ENCODE measurements at places on chromosomes 4 and X.

GRCh38 chr4:6446538-6447451, 25.6 kb downstream of the PPP2R2C start:
- DNase-seq, result no peak

GRCh38 chr4:83569429-83569828, 33.5 kb downstream of the GPAT3 start:
- no peak for DNase-seq

- no peak for DNase-seq
Observed at GRCh38 chrX:112868586-112868985, 28.0 kb upstream of the AMOT start.

DNA sequence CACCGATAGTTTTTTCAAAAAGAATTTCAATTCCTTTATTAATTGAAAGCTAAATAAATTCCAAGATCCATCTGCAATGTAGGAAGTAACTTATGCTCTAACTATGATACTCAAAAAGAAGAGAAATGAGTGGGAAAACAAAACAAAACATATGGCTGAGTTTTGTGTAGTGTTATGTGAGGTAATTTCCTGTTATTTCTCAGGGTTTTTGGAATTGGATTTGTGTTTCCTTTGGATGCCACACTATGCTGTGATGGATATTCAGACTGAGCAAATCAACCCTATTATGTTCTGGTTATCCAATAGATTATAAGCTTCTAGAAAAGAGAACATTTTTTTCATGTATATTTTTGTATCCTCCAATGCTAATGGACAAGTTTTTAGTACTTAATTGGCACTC, 73.4 kb upstream of the RAPGEF2 start:
- DNase-seq, result no peak

DNA sequence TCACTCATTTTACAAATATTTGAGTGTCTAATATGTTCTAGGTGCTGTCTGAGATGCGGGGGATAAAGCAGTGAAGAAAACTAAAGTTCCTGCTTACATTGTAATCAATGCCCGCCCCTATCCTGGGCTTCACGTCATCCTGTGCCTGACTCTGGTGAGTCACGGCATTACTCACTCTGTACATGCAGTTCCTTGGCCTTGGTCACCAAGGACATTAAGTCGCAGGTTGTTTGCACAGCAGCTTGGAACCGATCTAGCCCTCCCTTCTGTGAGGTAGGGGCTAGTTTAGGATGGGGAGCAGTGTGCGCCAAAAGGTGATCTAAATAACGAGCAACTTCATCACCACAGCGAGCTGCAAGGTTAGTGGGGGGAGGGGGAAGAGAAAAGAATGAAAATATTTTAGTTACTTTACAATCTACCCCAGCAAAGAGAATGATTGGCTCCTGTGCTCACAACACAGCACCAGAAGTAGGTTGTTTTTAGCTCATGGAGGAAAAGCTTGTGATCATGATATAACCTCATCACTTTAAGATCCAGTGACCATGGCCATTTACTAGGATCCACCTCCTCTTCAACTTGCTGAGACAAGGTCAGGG, 48.0 kb upstream of the HDAC8 start:
- DNase-seq, result peak; percentile 44

GRCh38 chr4:77269505-77269904, 112.5 kb downstream of the CCNG2 start:
- DNase-seq, result peak; percentile 1

- DNase-seq, result no peak
Observed at GRCh38 chrX:108299704-108300103, 138.5 kb downstream of the COL4A6 start.

- DNase-seq, result peak; percentile 7
Observed at GRCh38 chr4:136637071-136637777, 895.1 kb downstream of the PCDH18 start.

GRCh38 chrX:120426599-120426998, 42.5 kb downstream of the LAMP2 start:
- no peak for DNase-seq

DNA sequence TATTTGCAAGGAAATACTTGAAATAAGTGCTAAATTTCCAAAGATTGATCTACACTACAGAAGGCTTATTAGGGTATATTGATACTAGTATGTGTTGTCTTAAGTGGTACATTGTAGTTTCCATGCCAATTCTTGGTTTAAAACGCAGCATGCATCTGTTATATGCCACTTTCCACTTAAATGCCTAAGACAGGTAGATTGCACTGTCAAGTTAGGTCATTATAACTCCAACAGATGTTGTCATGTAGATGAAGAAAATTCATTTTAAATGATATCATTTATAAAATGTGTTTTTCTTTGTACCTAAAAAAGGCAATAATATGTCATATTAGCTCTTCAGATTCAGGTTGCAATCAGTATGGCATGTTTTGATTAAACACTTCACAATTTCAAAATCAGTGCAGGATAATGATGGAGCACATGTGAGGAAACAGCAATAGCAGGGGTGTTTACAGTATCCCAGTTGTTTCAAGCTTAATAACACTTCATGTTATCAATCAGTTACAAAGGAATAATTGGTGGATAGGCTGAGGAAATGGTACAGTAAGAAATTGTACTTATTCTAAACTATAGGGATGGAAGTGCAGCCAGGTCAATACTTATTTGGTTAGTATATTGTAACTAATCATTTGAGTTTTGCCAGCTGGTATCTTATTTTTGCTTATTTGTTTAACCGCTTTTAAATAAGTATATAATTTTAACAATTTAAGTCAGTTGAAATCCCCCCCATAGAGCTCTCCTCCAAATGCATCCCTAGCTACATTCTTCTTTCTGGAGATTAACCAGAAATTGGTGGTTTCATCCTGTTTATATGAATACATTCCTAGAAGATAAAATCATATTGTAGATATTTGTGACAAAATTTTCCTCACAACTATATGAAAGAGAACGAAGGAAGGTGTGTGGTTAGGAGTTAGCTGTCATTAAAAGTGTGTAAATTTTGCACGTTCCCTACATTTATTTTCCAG, 454.4 kb upstream of the ATOH1 start:
- no peak for DNase-seq

- no peak for DNase-seq
Observed at GRCh38 chr4:150283689-150284088, 205.4 kb downstream of the DCLK2 start.

GRCh38 chr4:73664470-73664869, 44.2 kb upstream of the RASSF6 start:
- DNase-seq, result no peak

GRCh38 chr4:4992833-4993232, 26.4 kb downstream of the CYTL1 start:
- no peak for DNase-seq

GRCh38 chrX:134551376-134552048, 91.5 kb downstream of the HPRT1 start:
- no peak for DNase-seq

- no peak for DNase-seq
Observed at GRCh38 chr4:148239494-148239985, 202.7 kb downstream of the NR3C2 start.

DNA sequence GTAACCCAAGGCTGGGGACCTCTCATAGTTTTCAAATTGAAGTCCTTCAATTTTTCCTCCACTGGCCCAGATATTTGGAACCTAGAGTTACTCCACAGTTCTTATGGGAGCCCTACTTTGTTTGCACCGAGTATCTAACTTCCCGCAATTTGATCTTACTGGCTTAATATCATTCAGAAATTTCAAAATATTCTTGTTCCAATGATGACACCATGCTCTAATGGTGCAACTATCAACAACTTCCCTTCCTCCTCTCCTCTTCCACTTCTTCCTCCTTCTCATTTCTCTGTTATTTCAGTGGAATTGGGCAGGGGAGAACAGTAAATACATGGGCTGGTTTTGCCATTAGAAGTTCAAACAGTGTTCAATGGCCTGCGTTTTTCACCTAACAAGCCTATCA, 20.2 kb downstream of the PDCL2 start:
- no peak for DNase-seq

DNA sequence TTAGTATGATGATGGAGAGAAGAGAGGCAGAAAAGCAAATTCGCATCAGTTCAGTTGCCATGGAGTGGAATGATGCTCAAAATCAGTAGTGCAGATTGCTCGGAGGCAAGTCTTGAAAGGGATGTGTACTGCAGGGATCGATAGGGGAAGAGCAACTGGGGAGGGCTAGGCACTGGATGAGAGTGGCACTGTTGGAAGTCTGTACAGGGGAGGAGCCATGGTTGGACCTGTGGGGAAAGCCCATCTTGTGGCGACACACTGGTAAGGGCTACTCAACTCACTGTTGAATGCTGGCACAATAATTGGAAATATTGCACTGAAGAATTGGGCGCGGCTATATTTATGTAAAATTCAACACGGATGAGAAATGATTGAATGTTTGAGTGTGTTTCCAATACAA, 1.2 kb downstream of the RAB9B start:
- DNase-seq, result no peak
